CD4-positive, CD25-positive, alpha-beta regulatory T cell (primary cell): ENCODE measurements at places on chromosomes 2 and 18.

DNA sequence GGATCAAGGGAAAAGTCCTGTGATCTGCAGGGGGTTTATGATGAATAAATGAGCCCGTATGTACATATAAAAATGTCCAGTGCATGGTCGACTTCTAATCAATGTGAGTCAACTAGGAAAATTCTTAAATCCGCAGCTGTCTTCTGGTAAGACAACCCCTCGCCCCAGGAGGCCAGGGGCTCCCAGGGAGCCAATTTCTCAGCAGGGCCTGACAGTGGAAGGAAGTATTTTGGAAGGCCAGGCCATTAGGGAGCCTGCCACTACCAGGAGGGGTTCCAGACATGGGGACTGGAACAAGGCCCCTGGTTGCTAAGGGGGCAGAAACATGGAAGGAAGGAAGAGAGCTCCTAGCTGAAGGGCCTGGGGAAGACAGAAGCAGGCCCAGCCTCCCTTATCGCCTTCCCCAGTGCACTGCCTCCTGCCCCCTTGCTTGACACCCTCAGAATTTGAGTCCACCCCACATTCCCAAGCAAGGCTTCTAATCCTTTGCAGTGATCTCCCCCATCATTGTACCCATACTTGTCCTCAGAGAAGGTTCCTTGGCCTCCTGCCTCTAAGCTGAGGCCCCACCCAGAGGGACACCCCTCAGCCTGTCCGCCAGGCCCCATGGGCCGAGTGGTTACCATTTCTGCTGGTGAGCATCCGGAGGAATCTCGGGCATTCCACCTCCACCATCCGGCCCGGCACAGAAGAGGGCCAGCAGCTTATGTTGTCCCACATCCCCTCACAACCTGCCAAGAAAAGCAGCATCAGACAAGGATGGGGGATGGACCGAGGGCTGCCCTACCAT lies 45.9 kb downstream of the SCTR start:
- no peak for DNase-seq
- H3K4me1 ChIP-seq = no peaks in the 10 kb centered on the region
- no peak overlapping the region for H3K4me3 ChIP-seq
- no peaks in the 10 kb centered on the region for H3K36me3 ChIP-seq

- peaks cover 30% of the 10 kb centered on the region for H3K36me3 ChIP-seq
- no peak overlapping the region for H3K4me3 ChIP-seq
- peak overlapping the region; percentile 58 for H3K27ac ChIP-seq
Observed at GRCh38 chr2:237744613-237745249, 53.8 kb upstream of the RBM44 start.

DNA sequence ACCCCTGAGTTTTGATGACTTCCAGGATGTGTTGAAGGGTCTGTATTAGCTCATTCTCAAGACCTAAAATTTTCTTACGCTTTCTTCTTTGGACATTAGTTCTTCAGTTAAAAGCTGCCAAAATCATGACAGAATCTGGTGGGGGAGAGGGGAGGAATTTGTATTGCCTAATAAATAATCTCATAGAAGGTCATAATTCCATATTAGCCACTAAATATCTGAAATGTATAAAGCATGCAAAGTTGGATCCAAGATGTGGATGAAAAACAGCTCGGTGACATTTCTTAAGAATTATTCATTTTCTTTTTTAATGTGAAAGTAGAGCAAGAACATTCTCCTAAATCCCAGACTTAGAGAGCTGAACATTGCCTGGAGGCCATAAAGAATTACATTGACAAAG lies 120.1 kb downstream of the MMADHC start:
- no peak overlapping the region for H3K27ac ChIP-seq
- H3K36me3 ChIP-seq = no peaks in the 10 kb centered on the region
- H3K4me3 ChIP-seq = no peak overlapping the region
- H3K27me3 ChIP-seq = no peaks in the 10 kb centered on the region
- no peaks in the 10 kb centered on the region for H3K4me1 ChIP-seq

GRCh38 chr18:44028109-44028508 lies 652.6 kb upstream of the SETBP1 start:
- no peaks in the 10 kb centered on the region for H3K4me1 ChIP-seq
- no peak overlapping the region for H3K4me3 ChIP-seq
- no peak overlapping the region for H3K27ac ChIP-seq
- DNase-seq = no peak
